A549 treated with CpdA at 1 μM for 4 hours (cell line): ENCODE measurements at places on chromosomes 1 and 21. TPM values are rescaled to one million over a fixed set of nuclear protein-coding genes. Genes with fewer than 3 reads are reported as not detected.

Gene NBPF10
- 0.49 to 0.78 TPM (median 0.55 TPM) in 5 replicates for total RNA-seq

Gene LINGO4
- not detected in 5 replicates for total RNA-seq

Gene DNAJC28
- 0.10 to 0.61 TPM (median 0.43 TPM) in 5 replicates for total RNA-seq

Gene PCP4L1
- 0.07 to 0.10 TPM (median 0.09 TPM) in 3 of 5 replicates, not detected in the others for total RNA-seq

Gene MPZ
- 0.15 to 0.32 TPM (median 0.21 TPM) in 5 replicates for total RNA-seq

Gene GBP4
- 0.02 TPM in 1 of 5 replicates, not detected in the others for total RNA-seq
